Activated CD4-positive, alpha-beta T cell treated with anti-CD3 and anti-CD28 coated beads, Interleukin-2, amount 10 ng/mL, durations not matched to agents 24 days and 14 days (primary cell): ENCODE measurements at places on chromosomes 2 and 18. TPM values are rescaled to one million over a fixed set of nuclear protein-coding genes. Genes with fewer than 3 reads are reported as not detected.

DNA sequence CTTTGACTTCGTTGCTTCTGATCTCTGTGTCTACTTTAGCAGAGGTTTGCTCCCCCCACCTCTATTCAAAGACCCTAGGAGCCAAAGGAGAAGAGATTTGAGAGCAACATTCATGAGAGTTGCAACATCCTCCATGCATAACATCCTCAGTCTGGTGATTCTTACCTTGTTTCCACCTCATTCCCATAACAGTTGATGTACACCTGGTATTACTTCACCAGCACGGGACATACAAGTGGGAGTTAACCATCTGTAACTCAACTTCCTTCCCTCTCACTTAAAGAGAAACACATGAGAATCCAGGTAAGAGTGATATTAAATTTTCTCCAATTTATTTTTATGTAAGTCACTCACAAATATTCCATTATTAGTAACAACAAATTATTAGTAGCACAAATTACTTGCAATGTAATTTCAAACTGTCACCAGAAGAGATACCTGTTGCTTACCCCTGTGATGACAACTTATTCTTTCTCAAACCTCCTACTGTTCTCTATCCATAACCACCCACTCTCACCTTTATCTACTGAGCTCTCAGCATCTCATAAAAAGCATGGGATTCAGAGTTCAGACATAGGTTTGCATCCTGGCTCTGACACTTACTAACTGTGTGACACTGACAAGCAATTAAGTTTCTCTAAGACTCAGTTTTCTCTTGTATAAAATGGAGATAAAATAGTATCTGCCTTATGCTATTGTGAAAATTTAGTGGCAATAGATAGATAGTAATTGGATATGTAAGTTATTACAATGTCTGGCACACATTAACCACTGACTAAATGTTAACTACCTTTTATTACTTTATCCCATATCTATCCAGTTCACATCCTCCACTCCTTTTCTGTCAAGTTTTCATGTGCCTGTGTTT, 184.6 kb upstream of the SRD5A2 start:
- no peak for DNase-seq
- H3K4me1 ChIP-seq, result no peaks in the 10 kb centered on the region
- no peak overlapping the region for H3K27ac ChIP-seq

DNA sequence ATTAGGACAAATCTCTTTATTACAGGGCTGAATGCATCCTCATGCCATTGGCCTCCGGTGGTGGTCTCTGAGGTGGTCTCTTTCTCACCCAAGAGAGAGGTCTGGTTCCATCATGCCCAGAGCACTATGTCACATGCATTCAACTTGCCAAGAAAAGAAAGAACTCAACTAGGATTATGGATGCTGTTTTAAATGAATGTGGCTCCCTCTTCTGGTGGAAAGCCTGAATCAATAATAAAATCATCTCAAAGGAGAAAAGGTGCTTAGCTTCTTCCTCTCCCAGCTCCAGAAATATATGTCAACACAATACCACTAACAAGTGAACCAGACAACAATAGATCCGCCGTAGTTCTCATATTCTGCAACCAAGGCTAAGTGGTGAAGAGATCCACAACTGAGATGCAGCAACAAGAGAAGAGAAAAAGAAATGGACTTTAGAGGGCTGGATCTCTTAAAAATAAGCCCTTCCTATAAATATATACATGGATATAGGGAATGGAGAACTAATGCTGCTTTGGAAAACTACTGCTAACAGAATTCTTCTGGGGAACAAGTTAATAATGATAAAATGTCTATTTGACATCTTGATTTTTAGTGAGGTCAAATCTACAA, 396.8 kb downstream of the NCKAP5 start:
- peak; percentile 61 for DNase-seq
- H3K4me1 ChIP-seq, result no peaks in the 10 kb centered on the region
- no peak overlapping the region for H3K4me3 ChIP-seq
- no peaks in the 10 kb centered on the region for H3K27me3 ChIP-seq
- H3K36me3 ChIP-seq, result no peaks in the 10 kb centered on the region
- H3K27ac ChIP-seq, result no peak overlapping the region

DNA sequence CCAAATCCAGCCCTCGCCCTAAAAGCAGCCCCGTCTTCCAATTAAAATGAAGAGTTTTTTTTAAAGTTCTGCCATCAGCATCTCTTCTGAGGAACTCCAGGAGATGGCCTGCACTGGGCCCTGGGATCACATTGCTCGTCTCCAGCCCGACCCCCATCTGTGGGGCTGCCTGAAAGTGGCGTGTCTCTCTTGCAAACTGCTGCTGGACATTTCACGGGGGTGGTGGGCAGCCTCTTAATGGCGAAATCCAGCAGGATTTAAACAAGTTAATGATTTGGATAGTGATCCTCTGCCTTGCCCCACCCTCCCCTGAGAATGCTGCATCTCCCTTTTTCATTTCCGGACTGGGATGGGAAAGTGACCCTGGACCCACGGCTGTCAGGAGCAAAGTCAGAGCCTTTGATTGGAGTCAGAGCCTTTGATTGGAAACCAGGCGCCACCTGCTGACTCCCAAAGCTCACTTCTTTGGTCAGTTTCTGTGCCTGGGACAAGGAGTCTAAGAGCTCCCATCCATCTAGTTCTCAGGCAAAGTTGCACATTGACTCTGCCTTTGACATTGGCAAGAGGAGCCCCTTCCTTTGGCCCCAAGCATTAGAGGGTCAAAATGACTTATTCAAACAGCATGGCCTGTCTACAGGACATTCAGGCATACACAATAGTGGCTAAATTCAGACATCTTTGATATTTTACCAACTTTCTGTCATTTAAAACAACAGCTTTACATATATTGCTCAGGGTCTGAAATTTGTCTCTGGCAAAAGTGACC, 155.2 kb downstream of the SH3BP4 start:
- H3K4me1 ChIP-seq, result no peaks in the 10 kb centered on the region
- H3K36me3 ChIP-seq, result no peaks in the 10 kb centered on the region
- DNase-seq, result peak; percentile 64
- H3K27ac ChIP-seq, result no peak overlapping the region
- H3K4me3 ChIP-seq, result no peak overlapping the region

DNA sequence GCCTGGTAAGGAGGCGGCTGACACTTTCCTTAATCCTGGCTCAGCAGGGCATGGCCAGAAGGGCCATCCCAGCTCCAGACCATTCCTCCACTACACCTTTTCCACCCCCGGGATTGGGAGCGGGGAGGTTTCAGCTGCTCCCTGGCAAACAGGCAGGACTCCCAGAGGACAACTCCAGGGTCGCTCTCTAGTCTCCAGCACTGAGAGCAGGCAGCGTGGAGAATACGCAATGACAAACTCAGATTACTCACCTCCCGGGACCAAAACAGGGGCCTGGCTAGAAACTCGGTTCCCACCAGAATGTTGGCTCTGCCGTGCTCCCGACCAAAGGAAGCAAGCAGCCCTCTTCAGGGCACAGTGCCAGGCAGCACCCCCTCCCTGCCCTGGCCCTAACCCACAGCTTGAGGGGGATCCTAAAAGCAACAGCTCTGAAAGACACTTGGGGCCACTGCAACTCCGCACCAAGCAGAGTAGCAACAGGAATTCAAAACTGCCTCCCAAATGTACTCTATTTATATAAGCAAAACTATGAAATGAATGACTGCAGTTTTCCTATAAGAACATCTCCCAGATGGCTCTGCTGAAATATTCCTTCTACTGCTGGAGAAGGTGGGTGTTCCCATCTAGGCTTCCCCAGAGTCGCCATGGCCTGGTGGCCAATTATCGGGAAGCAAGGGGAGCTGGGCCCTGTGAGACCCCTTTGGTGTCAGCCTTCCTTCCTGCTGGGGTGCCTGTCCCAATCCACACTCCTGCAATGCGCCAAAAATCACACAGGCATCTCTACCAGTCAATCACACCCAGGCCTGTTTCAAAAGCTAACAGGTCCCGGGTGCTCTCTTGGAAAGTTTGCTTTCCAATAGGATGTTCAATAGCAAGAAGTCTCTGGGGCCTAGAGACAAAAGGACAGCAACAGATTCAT, 61.2 kb upstream of the POMC start:
- DNase-seq, result no peak
- H3K4me3 ChIP-seq, result no peak overlapping the region
- H3K27ac ChIP-seq, result peak overlapping the region; percentile 24
- H3K27me3 ChIP-seq, result no peaks in the 10 kb centered on the region
- H3K4me1 ChIP-seq, result peaks cover 5% of the 10 kb centered on the region

- H3K4me1 ChIP-seq, result peaks cover 9% of the 10 kb centered on the region
- H3K27me3 ChIP-seq, result no peaks in the 10 kb centered on the region
- peak overlapping the region; percentile 70 for H3K4me3 ChIP-seq
These were observed 12.8 kb upstream of the TTN start for GRCh38 chr2:178819992-178820391.

The TBR1 gene
- 0.16 TPM in 1 of 2 replicates, not detected in the other for total RNA-seq

The GALNT5 gene
- total RNA-seq, result not detected in 2 replicates

The HNMT gene
- total RNA-seq, result not detected in 2 replicates
